ENCODE measurements at places on chromosomes 7 and 10.

- no peak for DNase-seq
Measured at GRCh38 chr10:17031637-17032635, 97.7 kb downstream of the CUBN start.

DNA sequence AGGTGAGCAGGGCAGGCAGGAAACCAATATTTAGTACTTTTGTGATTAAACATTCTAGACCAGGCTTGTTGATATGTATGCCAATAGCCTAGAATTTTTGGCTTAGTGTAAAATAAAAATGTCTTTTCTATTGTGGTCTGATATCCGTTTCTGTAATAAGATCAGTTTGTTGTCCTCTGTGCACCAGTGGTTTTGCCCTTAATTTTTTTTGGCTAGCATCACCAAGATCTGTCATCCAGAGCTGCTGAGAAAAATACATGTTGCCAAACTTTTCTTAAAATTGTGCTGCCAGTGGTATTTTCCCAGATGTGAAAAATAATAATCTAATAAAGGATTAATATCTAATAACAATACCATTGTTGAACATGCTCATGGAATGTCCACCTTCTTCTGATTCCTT lies 115.6 kb downstream of the TWIST1 start:
- no peak for DNase-seq

GRCh38 chr7:123647106-123647730 lies 8.4 kb upstream of the LMOD2 start:
- DNase-seq: no peak

- DNase-seq: no peak
Measured at GRCh38 chr10:50417486-50417885, 166.2 kb upstream of the ASAH2 start.
